ENCODE measurements at places on chromosomes 6 and 20.

DNA sequence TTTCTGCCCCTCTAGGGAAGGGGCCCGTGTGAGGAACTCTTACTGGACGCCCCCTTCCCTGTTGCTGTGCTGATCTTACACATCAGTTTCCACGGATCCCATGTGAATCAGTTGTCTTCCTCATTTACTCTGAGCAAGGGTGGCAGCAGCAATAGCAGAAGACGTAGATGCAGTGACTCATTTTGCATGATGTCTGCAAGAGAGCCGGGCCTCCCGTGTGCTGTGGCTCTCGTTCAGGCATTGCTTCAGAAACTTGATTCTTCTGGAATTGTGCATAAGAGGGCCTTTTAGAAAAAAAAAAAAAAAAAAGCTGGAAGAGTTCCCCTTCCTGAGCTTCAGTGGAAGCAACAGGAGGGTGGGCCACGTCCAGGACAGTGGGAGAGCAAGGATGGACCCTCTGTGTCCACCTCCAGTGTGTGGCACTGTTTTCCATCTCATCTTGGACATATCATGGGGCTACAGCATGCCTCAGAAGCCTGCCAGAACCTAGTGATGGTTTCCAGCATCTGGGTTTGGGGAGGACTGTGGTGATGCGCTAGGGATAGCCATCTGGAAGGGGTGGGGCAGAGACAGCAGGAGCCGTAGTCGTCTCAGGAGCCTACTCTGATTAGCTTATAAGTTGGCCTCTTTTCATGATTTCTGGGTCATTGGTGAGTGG is 62.1 kb downstream of the FOXO3 start:
- peak; percentile 69 for DNase-seq

DNA sequence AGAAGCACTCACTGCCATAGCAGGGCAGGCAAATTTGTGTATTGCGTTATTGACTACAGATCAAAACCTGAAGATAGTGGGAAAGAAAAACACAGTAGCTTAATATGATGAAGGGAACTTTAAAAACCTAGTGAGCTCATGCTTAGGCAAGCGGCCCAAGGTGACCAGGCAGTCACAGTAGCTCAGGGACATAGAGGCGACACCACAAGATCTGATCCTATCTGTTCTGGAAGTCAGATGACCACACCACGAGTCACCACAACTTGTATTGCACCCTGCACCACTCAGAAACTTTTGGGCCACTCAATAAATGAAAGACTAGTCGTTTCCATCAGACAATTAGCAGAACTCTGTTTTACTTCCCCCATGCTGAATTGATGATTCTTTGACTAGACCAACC is 4.9 kb downstream of the CLIC5 start:
- DNase-seq, result peak; percentile 3

GRCh38 chr6:157329829-157330228 is 6.5 kb upstream of the TMEM242 start:
- no peak for DNase-seq

DNA sequence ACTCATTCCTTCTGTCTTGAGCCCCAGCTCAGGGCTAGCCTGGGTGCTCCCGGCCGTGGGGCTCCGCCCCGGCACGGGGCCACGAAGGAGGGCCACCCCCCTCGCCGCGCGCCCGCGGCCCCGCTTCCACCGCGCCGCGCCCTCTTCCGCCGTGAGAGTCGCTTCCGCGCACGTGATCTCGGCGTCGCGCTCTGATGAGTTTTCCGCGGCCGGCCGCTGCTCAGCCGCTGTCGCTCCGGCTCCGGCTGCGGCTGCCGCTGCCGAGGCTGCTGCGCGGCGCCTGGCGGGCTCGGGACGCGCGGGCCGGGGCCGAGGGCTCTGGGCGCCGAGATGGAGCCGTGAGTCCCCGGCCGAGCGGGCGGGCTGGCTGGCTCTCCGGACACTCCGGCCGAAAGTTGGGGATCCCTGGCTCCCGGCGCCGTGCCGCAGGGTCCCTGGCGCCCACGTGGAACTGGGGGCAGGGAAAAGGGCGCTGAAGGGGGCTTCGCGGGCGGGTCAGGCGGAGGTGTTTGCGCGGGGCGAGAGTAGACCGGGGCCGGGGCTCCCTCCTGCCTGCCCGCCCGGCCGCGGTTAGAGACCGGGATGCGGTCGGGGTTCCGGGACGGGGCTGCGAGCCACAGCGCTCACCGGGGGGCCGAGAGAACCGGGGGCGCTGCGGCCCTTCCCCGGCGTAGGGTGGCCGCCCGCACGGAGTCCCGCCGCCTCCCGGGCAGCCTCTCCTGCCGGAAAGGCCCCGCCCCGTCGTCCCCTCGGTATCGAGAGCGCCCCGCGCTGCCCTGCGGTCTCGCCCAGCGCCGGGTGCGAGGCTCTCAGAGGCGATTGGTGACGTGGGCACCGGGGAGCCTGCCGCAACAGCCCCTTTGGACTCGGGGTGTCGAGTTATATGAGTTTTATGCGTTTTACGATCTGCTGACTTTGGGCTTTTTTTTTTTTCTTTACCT is at the start of gene TMEM181:
Gene TMEM181, plus strand, starts transcription at position 197 of the 941 bp plus-strand sequence. Its CDS starts 134 bp downstream, at position 331.
- peak; percentile 95 for DNase-seq

DNA sequence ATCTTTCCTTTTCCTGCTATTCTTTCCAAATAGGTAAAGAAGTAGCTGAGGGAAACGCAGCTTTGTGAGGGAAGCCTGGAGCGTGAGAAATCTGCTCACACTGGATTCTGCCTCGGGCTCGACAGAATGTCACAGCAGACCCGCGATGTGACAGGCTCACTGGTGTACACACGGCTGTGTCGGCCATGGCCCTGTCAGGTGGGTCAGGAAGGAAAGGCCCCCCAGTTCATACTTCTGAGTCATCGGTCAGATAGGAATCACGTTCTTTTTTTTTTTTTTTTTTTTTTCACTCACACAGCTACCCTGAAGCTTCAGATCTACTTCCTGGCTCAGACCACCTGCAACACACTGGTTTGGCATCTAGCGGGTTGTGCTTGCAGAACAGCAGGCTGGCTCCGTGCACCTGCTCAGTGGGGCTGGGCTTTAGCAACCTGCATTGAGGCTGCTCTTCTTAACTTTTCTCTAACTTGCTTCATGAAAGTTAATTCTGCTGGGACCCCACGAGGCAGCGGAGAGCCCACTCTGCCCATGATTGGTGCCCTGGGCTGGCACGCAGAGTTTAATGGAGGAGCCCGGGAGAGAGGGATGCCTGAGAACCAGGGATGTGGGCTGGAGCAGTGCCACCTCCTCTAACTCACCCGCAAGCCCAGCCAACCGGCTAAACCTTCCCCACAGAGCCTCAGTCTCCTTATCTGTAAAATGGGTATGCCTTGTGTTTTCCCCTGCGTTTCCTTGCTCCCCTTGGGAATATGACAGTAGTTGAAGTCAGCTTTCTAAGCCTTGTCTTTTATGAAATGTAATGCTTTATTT is 61.5 kb upstream of the FNDC1 start:
- DNase-seq, result peak; percentile 46

DNA sequence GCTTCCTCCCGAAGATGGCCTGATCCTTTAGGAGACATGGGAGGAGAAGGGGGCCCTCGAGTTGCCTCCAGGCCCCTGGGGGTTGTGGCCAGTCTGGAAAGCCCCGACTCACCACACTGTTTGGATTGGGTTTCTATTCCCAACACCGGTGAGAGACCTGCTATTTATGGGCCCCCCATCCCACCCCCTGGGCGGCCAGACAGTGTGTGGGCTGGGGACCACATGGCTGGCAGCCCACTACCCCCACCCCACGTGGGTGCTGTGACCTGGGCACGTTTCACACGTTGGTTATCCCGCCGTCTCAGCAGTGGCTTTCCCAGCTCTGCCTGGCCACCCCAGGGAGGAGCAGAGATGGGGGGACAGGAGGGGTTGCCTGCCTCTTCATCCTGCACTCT is 116.1 kb downstream of the VEGFA start:
- DNase-seq, result no peak

- DNase-seq, result no peak
Measured at GRCh38 chr20:1207293-1207878, 4.1 kb downstream of the C20orf202 start.
